ENCODE measurements at places on chromosomes 6 and 20. TPM values are rescaled to one million over a fixed set of nuclear protein-coding genes. Genes with fewer than 3 reads are reported as not detected.
A peak's percentile ranks its signal among the peaks of the same experiment; 100 is the strongest.

The CTCFL gene
- total RNA-seq: 0.47 TPM

- DNase-seq: no peak
Observed at GRCh38 chr20:15862178-15862577, 711.1 kb downstream of the KIF16B start.

- no peak for DNase-seq
Observed at GRCh38 chr20:4544765-4545164, 176.9 kb upstream of the PRND start.

- no peak for DNase-seq
Observed at GRCh38 chr20:44382641-44383040, 27.1 kb downstream of the HNF4A start.

DNA sequence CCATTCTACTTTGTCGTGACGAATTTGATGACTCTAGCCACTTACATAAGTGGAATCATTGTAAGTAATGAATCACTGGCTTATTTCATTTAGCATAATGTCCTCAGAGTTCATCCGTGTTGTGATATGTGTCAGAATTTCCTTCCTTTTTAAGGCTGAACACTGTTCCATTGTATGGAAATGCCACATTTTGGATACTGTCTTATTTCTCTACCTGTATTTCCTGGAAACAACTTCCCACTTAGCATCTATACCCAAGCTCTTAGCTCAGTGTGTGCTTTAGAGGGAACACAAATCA is 28.8 kb upstream of the GGTLC1 start:
- DNase-seq: no peak

The LHFPL5 gene
- total RNA-seq: not detected

The CRIP3 gene
- total RNA-seq: 1.8 TPM

GRCh38 chr6:69265090-69265489 is 531.7 kb downstream of the LMBRD1 start:
- DNase-seq: no peak

GRCh38 chr20:25227317-25227831 is 20.5 kb upstream of the PYGB start:
- DNase-seq: no peak

DNA sequence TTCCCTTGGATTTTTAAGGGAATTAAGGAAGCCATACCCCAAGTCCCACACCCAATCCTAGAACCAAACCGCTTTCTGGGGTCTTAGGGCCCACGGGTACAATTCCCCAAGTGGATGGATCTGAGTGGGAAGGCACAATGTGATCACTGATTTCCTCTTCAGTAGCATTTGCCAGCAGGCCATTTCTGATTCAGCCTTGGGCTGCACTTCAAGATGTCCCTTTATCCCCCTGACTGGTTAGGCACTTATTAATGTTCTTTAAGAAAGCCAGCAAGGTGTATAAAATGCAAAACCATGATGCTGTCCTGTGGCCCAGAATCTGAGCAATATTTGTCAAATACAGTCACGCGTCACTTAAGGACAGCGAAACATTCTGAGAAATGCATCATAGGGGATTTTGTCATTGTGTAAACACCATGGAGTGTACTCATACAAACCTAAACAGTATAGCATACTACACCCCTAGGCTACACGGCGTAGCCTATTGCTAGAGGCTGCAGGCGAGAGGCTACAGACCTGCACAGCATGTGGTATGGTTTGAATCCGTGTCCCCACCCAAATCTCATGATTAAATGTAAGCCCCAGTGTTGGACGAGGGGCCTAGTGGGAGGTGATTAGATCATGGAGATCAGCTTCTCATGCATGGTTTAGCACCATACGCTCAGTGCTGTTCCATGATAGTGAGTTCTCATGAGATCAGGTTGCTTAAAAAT is 234.2 kb downstream of the NRN1 start:
- no peak for DNase-seq

- DNase-seq: no peak
Observed at GRCh38 chr6:39223061-39223460, 6.2 kb downstream of the KCNK5 start.

- DNase-seq: no peak
Observed at GRCh38 chr6:46530896-46531295, 39.6 kb upstream of the RCAN2 start.

The MMP24 gene
- 0.50 TPM for total RNA-seq

- no peak for DNase-seq
Observed at GRCh38 chr6:139327038-139327437, 35.2 kb upstream of the TXLNB start.

DNA sequence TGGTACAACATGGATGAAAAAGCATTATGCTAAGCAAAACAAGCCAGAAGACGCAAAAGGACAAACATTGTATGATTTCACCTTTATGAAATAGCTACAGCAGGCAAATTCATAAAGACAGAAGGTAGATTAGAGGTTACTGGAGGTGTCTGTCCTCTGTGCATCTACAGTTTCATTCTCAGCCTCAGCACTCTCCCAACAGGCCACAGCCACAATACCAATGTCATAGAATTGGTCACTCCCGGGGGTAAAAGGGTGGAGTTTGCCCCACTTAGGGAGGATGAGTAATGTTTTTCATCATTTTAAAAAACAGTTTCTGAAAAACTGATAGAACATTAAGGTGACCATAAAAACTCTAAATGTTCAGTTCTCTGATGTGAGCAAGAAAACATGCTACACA is 17.2 kb upstream of the TMX4 start:
- no peak for DNase-seq

DNA sequence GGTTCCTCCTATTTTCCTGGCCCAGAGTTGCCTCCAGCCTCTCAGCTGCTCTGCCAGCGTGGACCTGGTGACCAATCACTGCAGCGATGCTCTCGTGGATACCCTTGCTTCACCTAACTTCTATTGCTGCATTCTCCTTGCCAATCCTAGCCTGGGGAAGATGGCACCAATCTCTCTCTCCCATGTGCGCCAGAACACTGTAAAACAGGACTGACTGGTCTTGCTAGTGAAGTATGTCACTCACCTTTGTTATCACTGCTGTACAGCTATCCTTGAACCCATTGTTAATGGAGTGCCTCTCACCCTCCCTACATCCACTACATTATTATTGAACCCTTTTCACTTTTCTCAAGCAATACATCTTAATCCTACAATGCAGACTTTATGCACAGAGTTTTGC is 80.1 kb downstream of the LYRM4 start:
- DNase-seq: no peak

GRCh38 chr6:17908831-17909230 is 78.6 kb downstream of the KIF13A start:
- DNase-seq: no peak

- no peak for DNase-seq
Observed at GRCh38 chr6:77926198-77926751, 273.4 kb downstream of the MEI4 start.

The PPIL6 gene
- total RNA-seq: 0.91 TPM

- no peak for DNase-seq
Observed at GRCh38 chr6:27728442-27728841, 183.8 kb downstream of the OR2B2 start.

The NOX3 gene
- total RNA-seq: not detected

The GRM4 gene
- total RNA-seq: 0.07 TPM

GRCh38 chr6:3650959-3651697 is 100.4 kb downstream of the PXDC1 start:
- no peak for DNase-seq

- no peak for DNase-seq
Observed at GRCh38 chr20:37328149-37328945, 17.6 kb upstream of the SRC start.

The PRDM13 gene
- not detected for total RNA-seq

DNA sequence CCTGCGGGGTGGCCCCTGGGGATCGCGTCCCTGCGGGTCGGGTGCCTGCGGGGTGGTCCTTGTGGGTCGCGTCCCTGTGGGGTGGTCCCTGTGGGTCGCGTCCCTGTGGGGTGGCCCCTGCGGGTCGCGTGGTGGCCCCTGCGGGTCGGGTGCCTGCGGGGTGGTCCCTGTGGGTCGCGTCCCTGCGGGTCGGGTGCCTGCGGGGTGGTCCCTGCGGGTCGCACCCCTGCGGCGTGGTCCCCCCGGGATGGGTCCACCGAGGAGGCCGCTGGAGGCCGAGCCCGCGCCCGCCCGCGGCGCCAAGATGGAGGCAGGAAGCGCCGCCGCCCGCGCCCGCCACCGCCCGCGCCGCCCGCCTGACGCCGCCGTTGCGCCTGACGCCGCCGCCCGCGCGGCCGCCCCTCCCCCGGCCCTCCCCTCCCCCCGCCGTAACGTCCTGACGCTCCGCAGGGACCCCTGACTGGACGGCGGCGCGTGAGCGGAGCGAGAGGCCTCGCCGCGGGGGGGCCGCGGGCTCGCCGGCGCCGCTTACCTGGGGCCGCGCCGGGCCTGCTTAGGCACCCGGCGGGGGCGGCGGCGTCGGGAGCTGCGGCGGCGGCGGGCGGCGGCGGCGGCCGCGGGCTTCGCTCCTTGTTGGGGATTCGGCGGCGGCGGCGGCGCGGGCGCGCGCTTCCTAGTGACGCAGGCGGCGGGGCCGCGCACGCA is at the start of gene GMEB2:
TSS of gene GMEB2 (minus strand) at position 678 of the 705 bp plus-strand sequence. CDS start 7,704 bp downstream, outside the sequence.
- peak; percentile 61 for DNase-seq

The NFKBIL1 gene
- 18.8 TPM for total RNA-seq

- no peak for DNase-seq
Observed at GRCh38 chr6:54059683-54060082, 51.6 kb upstream of the MLIP start.

DNA sequence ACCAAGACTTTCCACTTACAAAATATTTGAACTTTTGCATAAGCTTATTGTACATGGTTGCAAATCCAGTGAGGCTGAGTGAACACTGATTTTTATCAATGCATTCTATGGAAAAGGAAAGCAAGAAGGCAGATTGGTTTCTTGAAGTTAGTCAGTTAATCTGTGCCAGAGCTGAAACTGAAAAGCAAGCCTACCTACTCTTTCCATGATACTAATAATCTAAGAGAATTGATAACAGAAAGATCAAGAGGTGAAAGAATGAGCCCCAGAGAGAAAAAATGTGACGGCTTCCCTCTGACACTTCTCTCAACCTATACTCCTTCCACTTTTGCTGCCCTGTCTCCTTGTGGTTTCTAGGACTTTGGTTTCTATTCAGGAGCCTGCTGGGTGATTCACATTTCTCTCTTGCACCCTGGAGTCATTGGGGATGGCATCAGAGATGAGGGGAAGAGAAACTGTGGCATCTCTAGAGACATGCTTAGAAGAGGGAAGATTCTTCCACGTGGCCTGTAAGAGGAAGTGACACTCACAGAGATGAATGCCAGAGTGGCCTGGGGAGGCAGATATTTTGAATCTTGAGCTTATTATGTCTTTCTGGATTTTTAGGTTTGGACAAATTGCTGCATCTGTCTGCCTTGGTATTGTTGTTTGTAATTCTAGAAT is 158.6 kb upstream of the RIMS1 start:
- no peak for DNase-seq

- no peak for DNase-seq
Observed at GRCh38 chr6:9186148-9186547, 750.8 kb upstream of the SLC35B3 start.

DNA sequence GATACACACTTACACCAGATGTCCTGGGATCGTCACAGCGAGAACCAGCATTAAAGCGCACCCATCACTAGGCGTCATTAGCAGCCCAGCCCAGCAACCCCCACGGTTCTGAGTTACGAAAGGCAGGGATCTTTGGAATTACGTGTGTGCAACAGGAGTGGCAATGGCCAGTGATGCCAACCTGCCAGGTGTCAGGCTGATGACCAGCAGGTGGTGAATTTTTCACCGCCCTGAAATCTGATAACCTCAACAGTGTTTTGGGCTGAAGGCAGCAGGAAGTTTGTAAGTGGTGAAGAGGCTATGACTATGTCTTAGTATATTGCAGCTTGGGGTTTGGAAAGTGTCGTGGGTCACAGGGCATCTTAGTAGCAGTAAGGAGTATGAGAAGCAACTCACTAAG is 166.1 kb downstream of the TMEM242 start:
- no peak for DNase-seq

DNA sequence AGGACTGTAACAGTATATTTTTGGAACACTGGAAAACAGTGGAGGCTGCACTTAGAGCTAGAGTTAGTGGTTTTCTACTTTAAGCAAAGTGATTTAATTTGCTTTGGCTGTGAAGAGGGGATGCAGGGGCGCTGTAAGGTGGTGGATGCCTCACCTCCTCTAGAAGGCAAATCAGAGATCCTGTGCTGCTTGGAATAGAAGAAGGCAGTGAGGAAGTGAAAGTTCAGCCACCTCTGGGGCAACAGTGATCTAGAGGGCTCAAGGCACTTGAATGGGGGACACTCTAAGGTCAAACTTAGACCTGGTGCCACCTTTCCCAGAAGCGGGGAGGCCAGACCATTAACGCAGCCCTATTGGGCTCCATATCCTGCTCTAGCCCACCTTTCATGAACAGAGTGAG is 19.0 kb upstream of the SNRPB2 start:
- DNase-seq: no peak

GRCh38 chr20:51156041-51156982 is 133.4 kb upstream of the KCNG1 start:
- DNase-seq: peak; percentile 10

The TTLL9 gene
- not detected for total RNA-seq

DNA sequence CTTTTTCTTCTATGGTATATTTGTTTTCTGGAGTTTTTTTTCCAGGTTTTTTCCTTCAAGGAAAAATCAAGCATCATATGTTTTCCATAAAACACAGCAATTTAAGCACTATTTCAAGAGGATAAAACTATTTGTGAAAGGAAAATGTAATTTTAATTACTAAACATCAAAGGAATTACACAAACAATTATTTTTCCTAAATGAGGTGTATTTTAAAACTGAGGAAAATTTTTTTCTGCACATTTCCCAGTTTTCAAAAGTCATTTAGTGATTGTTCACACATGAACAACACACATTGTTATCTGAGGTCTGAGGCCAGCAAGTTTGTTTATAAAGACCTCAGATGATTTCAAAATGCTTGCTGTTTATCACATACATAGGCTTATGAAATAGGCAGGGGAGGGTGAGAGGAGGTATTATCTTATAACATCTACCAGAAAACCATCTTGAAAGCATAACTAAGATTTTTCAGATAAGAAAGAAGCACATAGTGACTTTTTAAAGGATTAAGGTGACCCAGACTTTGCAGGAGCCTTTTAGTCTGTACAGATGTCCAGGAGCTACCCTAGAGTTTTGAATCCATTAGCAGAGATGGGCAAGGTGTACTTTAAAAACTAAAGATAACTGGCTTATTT is 381.6 kb downstream of the GJA1 start:
- DNase-seq: no peak

The WFDC12 gene
- not detected for total RNA-seq

DNA sequence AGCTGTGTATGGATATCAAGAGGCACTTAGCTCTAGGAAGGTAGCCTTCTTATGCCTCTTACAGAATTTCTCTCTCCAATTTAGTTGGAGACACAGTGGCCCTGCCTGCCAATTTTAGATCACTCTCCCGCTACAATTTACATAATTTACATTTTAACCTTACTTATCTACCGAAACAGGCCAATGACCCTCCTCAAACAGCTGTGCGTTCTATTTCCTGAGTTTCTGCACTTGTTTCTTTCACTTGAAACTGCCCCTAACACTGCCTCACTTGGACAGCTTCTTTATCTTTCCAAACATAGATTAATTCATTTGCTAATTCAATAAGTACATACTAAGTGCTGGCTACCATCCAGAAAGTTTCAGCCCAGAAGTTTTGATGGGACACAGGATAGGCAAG is 52.9 kb upstream of the HDDC2 start:
- no peak for DNase-seq
